ENCODE measurements at places on chromosomes 7 and 10. TPM values are rescaled to one million over a fixed set of nuclear protein-coding genes. Genes with fewer than 3 reads are reported as not detected.

DNA sequence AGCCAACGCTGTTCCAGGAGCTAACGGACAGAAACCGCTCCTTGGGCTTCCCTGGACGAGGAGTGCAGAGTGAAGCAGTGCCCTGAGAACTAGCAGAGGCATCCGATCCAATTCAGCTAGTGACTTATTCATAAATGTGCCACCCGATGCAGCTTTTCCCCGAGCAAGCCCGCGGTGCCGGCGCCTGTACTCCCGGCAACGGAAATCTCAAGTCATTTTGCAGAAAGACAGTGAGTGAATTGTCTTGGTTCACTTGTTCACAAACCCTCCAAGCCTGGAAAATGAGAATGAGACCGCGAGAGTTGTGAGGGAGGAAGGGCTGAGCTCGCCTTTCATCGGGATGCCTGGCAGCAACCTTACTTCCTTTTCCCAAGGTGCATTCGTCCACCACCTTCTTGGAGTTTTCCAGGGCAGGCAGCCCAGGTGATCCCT lies 87.5 kb downstream of the COBL start:
- peak; percentile 84 for DNase-seq

DNA sequence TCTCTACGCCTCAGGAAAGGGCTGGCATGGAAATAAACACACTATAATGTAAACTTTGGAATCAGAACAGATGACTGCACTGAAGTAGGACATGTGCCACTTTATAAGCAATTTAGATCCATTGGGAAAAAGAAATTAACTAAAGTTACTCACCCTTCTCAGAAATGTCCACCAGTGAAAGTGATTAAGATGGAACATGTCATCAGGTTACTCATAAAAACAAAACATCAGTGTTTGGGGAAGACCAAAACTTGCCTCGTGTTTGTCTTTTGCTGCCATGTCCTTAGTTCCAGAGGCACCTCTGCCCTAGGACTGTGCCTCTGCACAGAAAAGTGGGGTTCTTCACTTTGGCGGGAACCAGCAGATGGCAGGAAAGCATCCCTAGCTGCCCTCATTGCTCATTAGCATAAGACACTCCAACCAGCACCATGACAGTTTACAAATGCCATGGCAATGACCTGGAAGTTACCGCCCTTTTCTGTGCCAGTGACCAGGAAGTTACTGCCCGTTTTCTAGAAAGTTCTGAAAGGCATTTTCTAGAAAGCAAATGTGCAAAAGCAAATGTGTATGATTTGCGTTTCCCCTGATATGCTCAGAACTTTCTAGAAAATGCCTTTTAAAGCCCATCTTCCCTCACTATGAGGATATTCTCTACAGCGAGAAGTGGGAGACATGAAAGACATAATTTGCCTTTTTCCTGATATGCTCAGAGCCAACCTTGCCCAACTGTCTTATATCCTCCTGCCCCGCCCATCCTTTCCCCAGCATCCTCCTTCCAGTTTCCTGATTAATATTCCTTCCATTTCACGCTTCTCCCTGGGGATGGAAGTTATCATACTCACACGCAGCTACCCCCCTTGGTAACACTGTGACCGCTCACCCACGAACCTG lies 258.2 kb downstream of the USP6NL start:
- no peak for DNase-seq

- DNase-seq = no peak
These were observed 25.3 kb downstream of the ZRANB1 start for GRCh38 chr10:124967255-124967654.

ZP3 gene
- total RNA-seq = 1.3 TPM

NPC1L1 gene
- not detected for total RNA-seq
